ENCODE measurements at places on chromosomes 1 and 21.

GRCh38 chr1:154352581-154353459 lies 27.5 kb downstream of the ATP8B2 start:
- no peak for DNase-seq

- no peak for DNase-seq
These were observed 20.1 kb upstream of the NKAIN1 start for GRCh38 chr1:31259746-31260145.

DNA sequence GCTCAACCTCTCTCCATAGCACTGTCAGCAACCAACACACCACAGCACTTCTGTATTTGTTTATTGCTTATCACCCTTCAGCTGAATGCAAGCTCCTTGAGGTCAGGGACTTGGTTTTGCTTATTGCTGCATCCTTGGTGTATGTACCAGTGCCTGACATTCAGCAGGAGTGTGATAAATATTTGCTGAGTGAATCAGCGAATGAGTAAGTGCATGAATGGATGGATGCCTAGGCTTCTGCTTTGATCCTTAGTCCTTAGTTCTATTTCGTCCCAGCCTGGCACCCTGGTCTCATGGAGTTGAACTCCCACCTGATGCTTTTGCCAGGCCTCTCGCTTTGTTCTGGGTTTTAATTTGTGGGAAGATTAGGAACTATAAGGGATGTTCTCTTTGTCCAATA lies 88.2 kb downstream of the ZSCAN20 start:
- DNase-seq = no peak

DNA sequence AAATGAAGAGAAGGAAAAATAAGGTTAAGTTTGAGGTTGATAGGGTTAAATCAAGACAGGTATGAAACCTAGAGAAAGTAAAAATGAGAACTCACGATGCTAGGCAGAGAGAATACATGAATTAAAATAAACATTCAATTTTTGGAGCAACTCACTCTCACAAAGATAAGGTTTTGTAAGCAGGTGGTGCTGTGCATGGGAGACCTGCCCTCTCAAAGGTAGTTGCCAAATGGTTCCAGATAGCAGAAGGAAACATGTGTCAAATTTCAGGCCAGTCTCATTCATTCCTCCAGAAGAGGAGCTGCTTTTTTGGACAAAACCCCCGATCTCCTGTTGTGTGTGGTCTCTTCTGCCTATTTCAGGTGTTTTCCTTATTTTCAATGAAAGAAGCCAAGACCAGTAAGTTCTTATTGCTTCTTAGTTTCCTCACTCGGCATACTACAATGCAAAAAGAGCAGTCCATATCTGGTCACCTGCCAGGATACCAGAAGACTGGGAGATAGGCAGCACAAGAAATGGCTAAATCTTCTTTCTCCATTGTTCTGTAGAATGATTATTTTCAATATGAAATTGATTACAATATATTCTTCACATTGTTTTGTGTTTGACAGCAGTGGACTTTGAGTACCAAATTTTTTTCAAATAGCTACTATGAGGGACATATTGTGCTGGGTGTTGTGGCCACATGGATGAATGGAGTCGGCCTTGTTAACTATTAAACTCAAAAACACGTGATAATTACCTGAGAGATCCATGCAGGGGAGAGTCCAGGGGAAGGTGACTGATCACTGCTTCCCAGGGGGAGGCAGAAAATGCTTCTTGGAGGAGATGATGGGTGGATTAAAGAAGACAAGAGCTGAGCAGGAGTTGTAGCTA lies 3.6 kb downstream of the CR1L start:
- no peak for DNase-seq

DNA sequence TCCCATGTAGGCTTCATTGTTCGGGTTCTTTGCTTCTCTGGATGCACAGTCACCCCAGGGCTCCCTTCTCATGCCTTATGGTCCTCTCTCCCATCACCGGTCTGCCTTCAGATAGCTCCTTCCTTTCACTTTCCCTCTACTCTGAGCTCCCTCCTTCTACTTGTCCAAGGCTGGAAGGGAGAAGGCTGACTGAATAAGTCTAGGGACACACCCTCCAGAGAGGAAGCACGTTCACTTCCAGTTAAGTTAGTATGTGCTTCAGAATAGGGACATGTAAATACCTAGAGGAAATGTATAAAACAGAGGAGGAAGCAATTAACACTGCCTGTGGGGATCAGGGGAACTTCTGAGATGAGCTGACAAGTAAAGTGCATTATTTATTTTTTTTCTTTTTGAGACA lies 23.5 kb downstream of the CXADR start:
- DNase-seq = no peak

GRCh38 chr1:52263153-52263910 lies 102.7 kb downstream of the CC2D1B start:
- no peak for DNase-seq

DNA sequence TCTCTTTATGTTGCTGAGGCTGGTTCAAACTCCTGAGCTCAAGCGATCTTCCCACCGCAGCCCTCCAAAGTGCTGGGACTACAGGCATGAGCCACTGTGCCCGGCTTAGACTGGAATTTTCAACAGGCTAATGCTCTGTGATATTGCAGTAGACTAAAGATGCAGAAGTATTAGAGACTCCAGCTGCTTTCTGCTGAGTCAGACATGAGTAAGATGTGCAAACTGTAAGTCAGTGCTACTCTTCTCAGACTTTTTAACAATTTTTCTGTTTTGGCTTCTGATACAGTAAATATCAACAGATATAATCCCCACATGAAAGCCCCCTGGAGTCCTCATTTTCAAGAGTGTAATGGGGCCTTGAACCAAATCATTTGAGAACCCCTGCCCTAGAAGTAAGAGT lies 29.3 kb upstream of the NLRP3 start:
- DNase-seq = no peak

DNA sequence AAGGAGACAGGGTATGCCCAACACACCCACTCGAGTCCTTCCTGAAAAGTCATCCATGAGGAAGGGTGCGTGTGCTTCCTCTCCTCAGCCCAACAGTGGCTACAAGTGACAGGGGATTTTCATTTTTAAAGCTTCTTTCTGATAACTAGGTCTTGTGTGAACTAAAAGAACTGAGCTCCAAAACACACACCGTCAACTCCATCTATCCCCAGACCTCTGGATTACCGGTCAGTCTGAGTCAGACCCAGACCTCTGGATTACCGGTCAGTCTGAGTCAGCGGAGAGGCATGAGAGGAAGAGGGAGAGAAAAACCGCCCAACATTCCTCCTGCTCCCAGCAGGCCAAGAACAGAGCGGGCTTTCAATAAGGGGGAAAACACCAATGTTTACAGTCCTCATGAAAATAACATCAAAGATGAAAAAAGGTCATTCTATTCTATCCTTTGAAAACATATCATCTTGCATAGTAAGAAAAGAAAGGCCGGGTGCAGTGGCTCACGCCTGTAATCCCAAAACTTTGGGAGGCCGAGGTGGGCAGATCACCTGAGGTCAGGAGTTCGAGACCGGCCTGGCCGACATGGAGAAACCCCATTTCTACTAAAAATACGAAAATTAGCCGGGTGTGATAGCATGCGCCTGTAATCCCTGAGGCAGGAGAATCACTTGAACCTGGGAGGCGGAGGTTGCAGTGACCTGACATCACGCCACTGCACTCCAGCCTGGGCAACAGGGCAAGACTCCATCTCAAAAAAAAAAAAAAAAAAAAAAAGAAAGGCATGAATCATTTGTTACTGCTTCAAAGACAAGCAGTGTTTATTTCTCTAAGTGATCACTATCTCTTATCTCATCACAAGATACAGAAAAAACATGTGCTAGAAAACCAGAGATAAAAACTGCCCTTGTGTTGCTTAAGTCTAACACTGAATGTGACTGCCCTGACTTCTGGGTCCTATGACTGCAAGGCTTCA lies 3.4 kb downstream of the PTTG1IP start:
- no peak for DNase-seq

DNA sequence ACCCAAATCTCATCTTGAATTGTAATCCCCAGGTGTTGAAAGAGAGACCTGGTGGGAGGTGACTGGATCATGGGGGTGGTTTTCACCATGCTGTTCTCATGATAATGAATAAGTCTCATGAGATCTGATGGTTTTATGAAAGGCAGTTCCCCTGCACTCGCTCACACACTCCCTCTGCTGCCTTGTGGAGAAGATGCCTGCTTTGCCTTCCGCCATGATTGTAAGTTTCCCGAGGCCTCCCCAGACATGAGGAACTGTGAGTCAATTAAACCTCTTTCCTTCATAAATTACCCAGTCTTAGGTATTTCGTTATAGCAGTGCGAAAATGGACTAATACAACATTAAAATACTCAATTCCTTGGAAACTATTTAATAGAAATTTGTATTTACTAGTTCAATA lies 99.2 kb downstream of the PROX1 start:
- no peak for DNase-seq

DNA sequence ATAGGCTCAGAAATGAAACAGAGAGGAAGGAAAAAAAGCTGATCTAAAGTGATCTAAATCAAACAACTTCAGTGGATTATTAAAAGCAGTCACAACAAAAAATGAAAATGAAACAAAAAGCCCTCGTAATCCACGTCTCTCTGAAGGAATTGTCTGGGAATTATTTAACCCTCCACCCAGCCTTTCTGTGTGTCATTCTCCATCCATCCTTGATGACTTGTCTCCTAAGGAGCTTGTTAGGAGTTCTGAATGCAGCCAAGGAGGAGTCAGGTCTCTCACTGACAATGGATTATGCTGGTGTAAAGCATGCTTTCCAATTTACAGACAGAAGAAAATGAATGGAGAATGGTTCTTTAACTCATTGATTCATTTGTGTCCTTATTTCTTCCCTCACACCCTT lies 359.3 kb upstream of the RUNX1 start:
- DNase-seq = no peak

DNA sequence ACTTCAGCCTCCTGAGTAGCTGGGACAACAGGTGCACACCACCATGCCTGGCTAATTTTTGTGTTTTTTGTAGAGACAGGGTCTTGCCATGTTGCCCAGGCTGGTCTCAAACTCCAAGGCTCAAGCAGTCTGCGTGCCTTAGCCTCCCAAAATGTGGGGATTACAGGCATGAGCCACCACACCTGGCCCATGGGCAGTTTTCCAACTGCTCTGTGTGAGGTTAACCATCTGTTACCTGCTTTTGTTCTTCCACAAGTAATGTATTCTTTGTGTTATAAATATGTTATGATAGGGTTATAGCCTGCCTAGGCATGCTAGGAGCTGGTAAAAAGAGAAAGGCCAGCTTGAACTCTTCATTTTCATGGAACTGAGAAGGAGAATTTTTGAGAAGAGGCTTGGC lies 30.7 kb downstream of the TUFT1 start:
- DNase-seq = no peak

GRCh38 chr1:111556325-111557037 lies 53.0 kb upstream of the ADORA3 start:
- no peak for DNase-seq

DNA sequence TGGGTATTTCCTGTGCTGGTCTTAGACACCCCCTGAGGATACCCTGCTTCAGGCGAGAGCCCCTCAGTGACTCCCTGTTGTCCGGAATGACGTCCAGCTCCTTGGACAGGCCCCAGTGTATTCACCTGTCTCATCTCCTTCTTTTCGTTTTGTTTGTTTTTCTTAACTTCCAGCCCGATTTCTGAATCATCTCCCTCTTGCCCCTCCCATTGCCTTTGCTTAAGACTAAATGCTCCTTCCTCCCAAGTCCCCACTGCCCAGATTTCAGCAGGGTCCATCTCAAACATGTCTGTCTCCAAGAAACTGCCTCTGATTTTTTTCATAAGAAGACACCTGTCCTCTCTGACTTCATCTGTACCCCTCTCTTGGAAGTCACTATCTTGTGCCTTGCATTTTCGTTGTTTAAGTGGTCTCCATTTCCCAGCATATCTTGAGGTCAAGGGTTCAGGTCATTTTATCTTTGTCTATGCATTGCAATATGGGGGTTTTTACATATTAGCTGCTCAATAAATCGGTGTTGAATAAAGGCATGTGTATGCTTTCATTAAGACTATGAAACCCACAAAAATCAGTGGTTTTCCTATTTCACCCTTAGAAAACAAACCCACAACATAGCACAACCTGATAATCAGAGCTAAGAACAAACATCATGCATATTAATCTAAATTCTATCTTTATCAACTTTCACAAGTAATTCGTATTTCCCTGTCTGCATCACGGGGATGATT lies 58.4 kb upstream of the LGALS8 start:
- no peak for DNase-seq

DNA sequence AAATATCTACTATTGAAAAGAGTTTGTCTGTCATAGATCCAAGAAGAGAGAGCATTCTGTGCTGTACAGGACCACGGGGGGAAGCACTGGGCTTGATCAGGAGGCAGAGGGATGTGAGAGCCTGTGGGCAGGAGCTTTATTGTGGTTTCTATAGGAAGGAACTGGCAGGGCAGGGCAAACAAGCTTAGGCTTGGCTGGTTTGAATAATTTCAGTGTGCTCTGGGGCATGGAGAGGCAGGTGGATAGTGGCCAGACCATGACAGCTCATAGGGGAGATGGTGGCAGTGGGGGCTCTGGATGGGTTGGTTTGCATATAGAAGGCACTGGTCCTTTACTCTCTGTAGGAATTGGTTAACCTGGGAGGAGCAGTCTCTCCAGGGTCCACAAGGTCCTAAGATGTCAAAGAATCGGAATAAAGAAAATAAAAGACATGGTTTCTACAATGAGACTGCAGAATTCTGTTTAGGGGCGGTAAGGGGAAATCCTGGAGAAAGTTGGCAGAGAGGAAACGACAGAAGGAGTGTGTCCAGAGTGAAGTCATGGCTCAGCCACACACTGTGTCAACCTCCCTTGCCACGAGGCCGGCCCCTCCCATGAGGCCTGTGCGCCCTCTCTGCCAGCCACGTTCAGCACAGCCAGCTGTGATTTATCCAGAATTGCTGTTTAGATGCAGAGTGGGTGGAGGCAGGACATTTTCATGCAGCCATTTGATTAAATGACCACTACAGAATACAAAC lies 81.7 kb upstream of the PGBD5 start:
- DNase-seq = no peak

- no peak for DNase-seq
These were observed 252.0 kb downstream of the RHOU start for GRCh38 chr1:228987286-228987685.

- DNase-seq = no peak
These were observed 17.2 kb downstream of the ECHDC2 start for GRCh38 chr1:52904208-52904926.

GRCh38 chr1:180365039-180365438 lies 135.0 kb downstream of the LHX4 start:
- no peak for DNase-seq

DNA sequence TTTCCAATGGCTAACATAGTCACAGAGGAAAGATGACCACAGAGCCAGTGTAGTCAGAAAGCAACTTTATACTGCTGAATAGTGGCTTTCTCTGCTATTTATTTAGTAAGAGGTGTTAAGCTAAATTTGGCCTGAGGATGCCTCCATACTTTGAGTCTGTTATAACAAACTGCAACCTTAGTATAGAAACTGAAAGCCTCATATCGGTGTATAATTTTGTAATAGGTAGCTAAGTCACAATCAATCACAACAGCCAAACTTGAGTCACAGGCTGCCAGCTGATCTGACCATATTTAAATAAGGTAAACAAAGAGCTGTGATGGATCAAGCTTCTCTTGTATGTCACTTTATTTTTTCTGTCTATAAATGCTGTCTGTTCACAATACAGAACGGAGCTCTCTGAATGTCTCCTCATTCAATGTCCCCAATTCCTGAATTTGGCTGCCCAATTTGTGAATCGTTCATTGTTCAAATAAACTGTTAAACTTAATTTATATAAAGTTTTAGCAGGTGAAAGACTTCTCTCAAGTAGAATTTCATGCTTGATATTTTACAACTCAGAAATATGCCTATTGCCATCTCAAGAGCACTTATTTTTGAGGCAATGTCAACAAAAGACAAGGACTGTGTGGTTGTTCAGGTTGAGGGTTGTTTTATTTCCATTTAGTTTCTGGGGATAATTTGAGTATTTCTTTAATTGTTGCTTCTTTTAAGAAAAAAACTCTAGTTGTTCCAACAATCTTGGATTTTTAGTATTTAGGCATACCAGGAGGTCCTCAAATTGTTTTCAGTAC lies 339.7 kb upstream of the B3GALT2 start:
- DNase-seq = no peak

Data from stimulated activated CD8-positive, alpha-beta memory T cell treated with anti-CD3 and anti-CD28 coated beads, Interleukin-4, amount 100 ng/mL, for 1 hour (primary cell).